ENCODE measurements at places on chromosomes 4 and X.

DNA sequence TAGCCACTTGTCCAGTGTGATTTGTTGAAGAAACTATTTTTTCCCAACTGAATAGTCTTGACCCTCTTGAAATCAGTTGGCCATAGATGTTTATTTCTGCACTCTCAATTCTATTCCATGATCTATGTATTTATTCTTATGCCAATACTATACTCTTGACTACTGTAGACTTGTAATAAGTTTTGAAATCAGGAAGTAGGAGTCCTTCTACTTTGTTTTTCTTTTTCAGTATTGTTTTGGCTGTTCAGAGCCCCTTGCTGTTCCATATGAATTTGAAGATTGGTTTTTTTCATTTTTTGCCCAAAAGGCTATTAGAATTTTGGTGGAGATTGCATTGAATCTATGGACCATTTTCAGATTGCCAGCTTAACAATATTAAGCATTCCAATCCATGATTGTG, 10.2 kb downstream of the SAP30 start:
- no peak for DNase-seq

DNA sequence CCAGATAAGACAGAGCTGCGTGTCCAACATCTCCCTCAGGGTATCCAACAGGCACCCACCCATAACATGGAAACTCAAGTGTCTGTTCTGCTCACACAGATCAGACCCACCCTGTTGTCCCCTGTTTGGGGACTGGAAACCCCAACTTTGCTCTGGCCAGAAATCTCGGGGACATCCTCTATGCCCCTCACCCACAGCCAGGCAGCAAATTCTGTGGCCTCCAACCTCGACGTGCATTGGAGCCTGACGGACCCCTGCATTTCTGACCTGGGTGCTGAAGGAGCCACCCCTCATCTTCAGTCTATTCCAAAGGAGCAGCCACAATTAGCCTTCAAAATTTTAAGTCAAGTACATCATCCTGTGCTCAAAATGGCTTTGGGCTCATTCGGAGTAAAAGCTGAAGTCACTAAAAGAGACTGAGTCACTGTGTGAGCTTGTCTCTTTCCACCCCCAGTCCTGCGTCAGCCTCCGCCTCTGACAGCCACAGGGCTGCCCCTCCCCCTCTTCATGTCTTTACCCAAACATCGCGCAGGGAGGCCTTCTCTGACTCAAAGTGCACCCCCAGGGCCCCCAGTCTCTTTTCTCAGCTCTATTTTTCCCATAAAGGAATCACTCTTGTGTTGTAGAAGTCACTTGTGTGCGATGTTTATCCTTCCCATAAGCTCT, 24.4 kb upstream of the PDE6B start:
- DNase-seq: no peak

DNA sequence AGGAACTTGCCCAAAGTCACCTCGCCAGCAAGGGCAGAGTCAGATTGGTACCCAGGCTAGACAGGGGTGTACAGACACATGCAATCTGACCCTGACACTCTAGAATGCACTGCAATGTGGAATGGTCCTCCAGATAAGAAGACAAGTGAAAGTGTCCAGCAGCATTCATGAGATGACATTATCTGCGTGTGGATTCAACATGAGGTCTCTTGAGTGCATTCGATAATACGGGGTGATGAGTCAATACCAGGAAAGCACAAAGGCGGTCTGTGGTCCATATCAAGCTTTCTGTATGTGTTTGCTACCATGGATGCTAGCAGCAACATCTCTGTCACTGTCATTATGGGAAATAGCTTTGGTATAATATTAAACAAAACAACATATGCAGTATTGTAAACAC, 6.8 kb upstream of the XAGE3 start:
- DNase-seq: no peak

DNA sequence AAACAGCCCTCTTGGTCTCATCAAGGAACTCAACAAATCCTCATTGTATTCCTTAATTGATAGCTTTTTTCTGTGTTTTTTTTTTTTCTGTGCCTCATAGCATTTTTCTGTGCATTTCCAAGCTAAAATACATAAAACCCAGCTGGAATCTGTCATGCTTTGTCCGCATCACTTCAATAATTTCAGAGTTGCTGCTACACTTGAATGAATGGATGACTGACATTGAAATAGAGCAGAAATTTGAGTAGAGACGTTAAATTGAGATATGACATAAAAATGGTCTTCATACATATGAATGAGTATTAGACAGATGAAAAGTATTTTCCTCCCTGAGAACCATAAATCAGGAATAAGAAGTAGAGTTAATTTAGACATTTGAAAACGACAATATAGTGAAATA, 593.2 kb downstream of the TMA16 start:
- no peak for DNase-seq

DNA sequence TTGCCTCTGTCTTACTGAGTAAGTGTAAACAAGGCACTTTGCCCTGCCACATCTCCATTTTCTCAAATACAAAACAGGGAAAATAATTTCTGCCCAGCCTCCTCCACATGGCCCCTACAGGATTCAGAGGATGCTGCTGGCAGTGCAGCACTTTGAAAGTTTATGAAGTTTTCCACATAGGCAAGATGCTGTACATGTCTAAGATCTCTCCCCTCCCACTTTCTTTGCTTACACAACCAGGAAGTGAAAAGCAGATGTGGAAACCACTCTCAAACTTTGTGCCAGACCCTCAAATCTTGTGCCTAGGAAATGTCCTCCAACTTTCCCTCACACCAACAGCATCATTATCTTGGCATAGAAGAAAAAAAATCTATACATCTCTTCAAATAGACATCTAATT, 257.0 kb upstream of the LDB2 start:
- no peak for DNase-seq

DNA sequence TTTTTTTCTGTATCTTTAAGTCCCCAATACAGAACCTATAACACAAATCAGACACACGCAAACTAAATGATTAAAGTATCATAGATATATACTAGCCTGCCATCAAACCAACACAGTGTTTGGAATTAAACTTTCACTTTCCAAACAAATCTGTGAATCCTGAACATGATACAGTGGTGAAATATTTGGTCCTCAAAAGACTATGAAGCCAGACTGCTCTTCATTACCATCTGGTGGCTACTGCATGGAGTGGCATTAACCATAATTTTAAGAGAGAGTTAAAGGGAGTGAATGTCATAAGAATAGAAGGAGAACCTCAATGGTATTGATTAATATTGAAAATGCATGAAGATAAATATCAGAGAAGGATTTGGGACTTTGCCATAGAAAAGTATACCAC, 9.2 kb upstream of the GABRA4 start:
- DNase-seq: no peak

DNA sequence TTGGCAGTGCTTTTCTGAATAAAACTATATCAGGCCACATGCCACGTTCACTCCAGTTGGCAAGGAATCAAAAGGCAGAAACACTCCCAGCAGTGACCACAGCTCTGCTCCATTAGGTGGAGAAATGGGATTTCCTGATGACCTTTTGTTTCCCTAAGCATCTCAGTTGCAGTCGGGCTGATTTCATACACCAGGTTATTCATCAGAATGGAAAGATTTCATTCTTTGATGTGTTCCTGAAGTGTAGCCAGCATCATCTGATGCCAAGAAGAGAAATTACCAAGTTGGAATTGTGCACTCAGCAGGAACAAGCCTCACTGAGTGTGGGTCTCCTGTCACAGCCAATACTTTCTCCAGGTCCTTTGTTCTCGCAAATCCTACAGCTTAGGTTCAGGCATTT, 193.7 kb downstream of the SPATA18 start:
- no peak for DNase-seq

GRCh38 chrX:119880076-119880475, 8.4 kb downstream of the NDUFA1 start:
- DNase-seq: no peak

GRCh38 chrX:107676559-107677378, 48.5 kb downstream of the PRPS1 start:
- peak; percentile 45 for DNase-seq

- DNase-seq: no peak
Observed at GRCh38 chr4:57672846-57673433, 562.8 kb upstream of the IGFBP7 start.

DNA sequence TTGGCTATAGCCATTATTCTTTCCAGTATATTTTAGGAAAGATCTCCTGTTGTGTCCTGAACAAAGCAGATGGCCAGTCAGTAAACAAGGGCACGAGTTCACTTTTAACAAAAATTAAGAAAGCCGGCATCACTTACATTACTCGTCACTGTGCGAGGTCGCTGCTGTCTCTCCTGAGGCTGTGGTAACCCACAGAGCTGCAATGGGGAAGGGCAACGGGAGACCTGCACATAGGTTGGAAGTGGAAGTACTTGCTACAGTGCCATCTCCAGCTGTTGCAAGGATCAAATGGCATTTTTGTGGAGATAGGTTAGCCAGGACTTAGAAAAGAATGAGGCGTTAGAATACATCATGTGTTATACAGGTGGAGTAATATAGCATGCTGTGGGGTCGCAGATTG, 132.2 kb downstream of the KLHL8 start:
- DNase-seq: no peak

- no peak for DNase-seq
Observed at GRCh38 chr4:176236946-176237345, 32.1 kb downstream of the ASB5 start.

DNA sequence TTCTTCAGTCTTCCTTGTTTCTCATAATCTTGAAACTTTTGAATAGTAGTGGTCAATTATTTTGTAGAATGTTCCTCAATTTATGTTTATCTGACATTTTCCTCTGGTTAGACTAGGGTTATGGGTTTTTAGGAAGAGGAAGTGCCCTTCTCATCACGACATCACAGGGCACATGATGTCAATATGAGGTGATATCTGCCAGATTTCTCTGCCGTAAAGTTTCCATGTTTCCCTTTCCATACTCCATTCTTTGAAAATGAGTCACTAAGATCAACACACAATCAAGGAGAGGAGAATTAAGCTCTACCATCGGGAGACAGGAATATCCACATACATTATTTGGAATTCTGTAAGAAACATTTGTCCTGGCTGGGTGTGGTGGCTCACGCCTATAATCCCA, 28.4 kb downstream of the RP2 start:
- DNase-seq: no peak

- no peak for DNase-seq
Observed at GRCh38 chr4:182538031-182538430, 294.8 kb downstream of the TENM3 start.

- no peak for DNase-seq
Observed at GRCh38 chr4:101500742-101501141, 153.4 kb upstream of the PPP3CA start.

DNA sequence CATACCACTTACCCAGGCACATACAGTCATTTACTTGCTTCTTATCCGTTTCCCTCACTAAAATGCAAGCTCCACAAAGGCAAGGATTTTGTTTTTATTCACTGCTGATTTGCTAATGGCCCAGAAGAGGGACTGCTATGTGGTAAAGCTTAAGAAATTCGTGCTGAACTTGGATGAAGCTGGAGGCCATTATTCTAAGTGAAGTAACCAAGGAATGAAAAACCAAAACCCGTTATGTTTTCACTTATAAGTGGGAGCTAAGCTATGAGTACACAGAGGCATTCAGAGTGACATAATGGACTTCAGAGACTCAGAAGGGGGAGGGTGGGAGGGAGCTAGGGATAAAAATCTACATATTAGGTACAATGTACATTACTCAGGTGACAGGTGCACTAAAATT, 47.2 kb downstream of the RAB33B start:
- no peak for DNase-seq

DNA sequence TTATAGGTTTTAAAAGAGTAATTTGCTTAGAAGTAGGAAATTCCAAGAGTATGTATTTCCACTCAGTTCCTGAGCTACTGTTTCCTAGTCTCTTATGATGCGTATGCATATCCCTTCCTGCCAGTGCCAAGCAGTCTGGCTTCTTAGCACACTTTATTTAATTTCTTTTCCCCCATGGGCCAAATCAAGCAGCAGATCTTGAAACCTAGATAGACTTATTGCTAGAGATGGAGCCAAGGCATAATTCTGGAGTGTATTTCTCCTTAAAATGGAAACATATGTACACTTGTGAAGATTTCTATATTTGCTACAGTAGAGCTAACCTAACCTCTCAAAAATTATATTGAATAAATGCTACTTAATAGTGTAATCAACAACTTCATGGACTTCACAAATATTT, 2337.6 kb downstream of the PCDH7 start:
- no peak for DNase-seq

- no peak for DNase-seq
Observed at GRCh38 chr4:114028071-114028470, 48.6 kb upstream of the ARSJ start.

DNA sequence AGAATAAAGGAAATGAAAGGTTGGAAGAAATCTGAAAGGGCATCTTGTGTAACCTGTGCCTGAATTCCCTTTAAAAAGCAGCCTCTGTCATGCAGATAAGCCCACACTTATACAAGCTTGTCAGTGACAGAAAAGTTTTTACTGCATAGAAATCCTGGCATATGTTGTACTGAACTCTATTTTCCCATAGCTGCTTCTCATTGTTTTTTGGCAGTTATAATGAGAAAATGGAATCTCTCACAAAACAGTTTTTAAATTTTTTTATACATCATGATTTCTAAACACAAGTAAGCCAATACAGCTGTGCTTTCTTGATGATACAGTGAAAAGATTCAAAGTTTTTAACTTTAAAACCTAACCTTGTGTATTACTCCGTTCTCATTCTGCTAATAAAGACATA, 511.4 kb upstream of the ARX start:
- no peak for DNase-seq

DNA sequence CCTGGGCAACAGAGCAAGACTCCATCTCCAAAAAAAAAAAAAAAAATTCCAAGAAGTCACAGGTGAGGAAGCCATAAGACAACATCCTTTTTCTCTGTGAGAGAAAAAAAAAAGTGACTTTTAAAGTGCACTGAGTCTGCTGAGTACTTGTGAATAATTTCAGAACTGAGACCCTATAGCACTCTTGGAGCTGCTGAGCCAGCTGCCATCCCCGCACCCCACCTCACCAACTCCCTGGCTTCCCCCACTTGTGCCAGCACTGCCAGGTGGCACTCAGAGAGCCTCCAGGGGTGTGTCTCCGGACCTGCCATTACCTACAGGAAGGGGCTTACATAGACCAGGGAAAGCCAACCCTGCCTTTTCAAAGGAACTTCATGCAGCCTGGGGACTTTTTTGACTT, 39.2 kb upstream of the HS3ST1 start:
- DNase-seq: no peak

DNA sequence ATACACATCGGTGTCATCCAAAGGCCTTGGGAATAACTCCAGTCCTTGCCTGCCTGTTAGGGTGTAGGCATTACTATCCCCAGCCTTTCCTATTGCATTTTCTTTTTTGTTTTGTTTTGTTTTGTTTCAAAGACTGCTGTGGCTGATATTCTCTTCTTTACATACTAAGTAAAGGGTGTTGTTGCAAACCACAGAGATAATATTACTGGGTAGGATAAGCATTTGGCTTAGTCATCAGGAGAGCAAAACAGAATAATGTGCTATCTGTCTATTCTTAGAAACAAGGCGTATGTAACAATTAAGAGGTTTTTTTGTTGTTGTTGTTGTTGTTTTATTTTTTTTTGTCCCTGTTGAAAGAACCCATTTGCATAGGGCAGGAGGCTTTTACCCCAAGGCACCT, 41.8 kb downstream of the UGT2B28 start:
- DNase-seq: no peak

- DNase-seq: peak; percentile 61
Observed at GRCh38 chr4:52659722-52660261, 691 bp upstream of the USP46 start.

- DNase-seq: peak; percentile 0
Observed at GRCh38 chrX:6384371-6384770, 150.5 kb downstream of the VCX3A start.

Measured in anterior cingulate cortex (tissue), 58 donors.